ENCODE measurements at places on chromosomes 4 and X.

DNA sequence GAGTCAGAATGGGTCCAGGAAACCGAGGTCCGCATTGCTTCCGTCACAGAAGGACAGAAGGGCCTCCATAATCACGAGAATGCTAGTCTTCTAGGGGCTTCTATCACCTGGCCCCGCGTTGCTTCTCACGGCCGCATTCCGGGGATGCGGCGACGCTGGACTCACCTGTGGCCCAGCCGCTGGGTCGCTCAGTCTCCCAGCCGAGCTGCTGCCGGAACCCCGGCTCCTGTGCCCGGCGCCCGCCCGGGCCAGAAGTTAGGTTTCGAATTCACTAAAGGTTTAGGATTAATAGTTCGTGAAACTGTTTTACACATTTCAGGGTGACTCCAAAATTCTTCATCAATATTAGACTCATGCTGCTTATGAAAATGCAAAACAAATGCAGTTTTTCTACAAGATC lies 31.7 kb upstream of the TMSB15A start:
- DNase-seq: no peak

GRCh38 chr4:167421201-167421600 lies 186.9 kb upstream of the SPOCK3 start:
- DNase-seq: no peak

DNA sequence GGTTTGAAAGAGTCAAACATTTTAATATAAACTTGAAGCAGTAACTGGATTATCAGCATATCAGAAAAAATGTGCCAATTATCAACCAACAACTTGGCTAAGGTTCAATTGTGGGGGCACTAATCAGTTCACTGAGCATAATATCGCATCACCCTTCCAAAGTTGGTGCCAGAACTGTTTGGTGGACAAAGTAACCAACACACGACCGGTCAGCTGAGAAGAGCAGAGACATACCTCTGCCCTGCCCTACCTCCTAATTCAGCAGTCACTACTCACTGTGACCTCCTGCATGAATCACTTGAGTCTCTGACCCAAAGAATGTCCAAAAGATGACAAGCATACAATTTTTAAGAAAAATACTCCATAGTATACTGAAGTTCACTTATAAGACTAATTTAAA lies 53.2 kb downstream of the TSPAN5 start:
- no peak for DNase-seq

DNA sequence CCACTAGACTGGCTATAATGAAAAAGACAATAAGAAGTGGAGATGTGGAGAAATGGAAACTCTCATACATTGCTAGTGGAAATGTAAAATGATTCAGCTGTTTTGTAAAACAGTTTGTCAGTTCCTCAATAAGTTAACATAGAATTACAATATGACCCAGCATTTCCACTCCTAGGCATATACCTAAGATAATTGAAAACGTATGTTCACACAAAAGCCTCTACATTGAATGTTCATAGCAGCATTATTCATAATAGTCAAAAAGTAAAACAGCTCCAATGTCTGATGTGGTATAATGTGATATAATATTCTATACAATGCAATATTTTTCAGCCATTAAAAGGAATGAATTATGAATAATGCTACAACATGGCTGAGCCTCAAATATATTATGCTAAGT lies 10.2 kb downstream of the EDA start:
- DNase-seq: no peak
